Stimulated activated CD4-positive, alpha-beta T cell treated with anti-CD3 and anti-CD28 coated beads, Interleukin-4, amount 100 ng/mL, for 4 hours (primary cell): ENCODE measurements at places on chromosomes 6 and 20.
A peak's percentile ranks its signal among the peaks of the same experiment; 100 is the strongest.

DNA sequence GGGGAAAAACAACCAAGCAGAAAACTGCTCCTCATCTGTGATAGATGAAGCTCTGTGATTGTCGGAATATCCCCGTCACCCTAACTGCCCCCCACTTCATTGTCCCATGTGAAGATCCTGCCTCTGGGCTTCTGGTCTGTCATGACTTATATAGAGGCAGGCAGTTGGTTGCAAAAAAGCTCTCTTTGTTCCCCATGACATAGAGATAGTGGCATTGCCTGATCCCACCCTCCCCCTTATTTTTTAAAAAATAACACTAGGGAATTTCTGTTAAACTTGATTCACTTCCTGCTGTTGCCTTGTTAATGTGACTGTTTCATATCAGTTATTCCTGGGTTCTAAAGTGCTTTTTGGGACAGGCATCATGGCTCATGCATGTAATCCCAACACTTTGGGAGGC, 203.1 kb downstream of the JARID2 start:
- DNase-seq = no peak

- no peak for DNase-seq
Measured at GRCh38 chr20:32010666-32011065, 428 bp downstream of the CCM2L start.

- no peak for DNase-seq
Measured at GRCh38 chr6:74956559-74957428, 249.1 kb downstream of the COL12A1 start.

GRCh38 chr20:11204926-11205768, 531.3 kb upstream of the JAG1 start:
- DNase-seq = no peak

GRCh38 chr6:36969240-36969691, 14.7 kb downstream of the PI16 start:
- no peak for DNase-seq

GRCh38 chr6:106363401-106364138, 3.1 kb downstream of the CRYBG1 start:
- DNase-seq = no peak

DNA sequence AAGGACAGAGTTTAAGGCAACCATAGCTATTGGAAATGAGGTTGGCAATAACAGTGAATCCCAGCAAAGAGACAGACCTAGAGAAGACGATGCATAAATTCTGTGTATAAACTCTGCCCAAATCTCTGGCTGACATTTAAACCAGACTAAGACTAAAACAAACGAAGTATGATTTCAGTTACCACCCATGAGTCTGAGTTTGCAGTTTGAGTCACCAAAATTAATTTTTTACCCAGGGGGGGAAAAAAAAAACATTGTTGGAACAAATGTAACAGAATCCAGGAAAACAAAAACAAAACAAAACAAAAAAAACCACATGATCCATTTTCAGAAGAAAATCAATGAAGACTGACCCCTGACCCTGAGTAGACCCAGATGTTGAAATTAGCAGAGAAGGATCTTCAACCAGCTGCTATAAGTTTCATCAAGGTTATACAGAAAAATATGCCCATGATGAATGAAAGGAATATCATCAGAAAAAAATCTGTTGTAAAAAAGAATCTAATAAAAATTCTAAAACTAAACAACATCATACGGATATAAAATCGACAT, 190.8 kb downstream of the GMDS start:
- no peak for DNase-seq

DNA sequence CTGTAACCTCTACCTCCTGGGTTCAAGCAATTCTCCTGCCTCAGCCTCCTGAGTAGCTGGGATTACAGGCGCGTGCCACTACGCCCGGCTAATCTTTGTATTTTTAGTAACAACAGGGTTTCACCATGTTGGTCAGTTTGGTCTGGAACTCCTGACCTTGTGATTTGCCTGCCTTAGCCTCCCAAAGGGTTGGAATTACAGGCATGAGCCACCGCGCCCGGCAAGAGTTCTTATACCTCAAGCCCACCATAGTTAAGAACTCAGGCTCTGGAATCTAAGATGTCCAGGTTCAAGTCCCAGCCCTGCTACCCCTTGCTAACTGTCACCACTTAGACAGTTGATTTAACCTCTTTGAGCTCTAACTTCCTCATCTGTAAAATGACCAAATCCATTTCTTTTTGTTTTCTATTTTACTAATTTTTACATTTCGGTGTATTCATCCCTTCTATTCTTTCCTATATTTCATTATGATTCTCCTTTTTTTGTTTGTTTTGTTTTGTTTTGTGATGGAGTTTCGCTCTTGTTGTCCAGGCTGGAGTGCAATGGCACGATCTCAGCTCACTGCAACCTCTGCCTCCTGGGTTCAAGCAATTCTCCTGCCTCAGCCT, 104.8 kb upstream of the ZNF217 start:
- DNase-seq = no peak

DNA sequence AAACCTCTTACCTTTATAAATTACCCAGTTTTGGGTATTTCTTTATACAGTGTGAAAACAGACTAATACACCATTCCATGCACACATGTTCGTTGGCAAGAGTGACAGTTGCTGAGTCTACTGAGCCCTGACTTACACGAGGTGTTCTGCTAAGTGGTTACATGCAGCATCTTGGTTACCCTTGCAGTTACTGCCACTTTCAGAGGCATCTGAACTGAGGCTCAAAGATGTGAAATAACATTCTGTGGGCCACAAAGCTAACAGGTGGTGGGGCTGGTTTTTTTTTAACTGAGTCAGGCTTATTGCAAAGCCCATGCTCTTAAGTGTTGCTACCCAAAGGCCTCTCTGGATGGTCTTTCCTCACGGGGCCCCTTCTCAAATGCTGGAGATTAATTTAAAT, 54.4 kb upstream of the GTSF1L start:
- no peak for DNase-seq

GRCh38 chr20:58891086-58891717, 38.7 kb downstream of the GNAS start:
- peak; percentile 78 for DNase-seq

GRCh38 chr6:18148304-18149025, 6.4 kb downstream of the TPMT start:
- no peak for DNase-seq

- DNase-seq = no peak
Measured at GRCh38 chr6:114467931-114468330, 125.1 kb upstream of the HS3ST5 start.

GRCh38 chr20:58747211-58747610, 54.6 kb downstream of the NPEPL1 start:
- no peak for DNase-seq

DNA sequence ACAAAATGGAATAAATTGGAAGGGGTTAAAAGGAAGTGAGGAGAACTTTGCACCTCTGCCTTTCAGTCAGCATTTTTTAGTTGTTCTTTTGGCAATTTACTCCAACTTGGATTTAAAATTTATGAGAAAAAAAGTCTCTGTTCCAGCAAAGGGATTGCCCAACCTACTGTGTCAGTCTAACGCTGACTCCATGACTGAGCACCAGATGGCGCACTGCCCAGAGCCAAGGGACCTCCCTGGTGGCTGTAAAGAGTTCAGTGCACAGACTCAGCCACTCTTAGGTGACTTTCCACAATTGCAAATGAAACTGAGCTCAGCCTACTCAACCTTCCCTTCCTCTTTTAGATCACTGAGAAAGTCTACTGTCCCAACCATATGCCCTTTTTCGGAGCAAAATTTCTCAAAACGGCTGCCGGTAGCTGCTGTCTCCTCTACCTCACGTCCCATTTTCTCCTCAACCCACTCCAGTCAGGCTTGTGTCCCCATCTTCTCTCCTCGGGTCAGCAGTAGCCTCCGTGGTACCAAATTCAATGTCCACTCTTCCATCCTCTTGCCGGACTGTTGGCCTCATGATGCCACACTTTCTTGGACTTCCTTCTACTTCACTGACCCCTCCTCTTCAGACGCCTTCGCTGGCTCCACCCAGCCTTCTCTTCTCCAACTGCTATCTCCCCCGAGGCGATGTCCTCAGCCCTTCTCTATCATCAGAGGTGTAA, 38.7 kb downstream of the GSTA2 start:
- peak; percentile 42 for DNase-seq

DNA sequence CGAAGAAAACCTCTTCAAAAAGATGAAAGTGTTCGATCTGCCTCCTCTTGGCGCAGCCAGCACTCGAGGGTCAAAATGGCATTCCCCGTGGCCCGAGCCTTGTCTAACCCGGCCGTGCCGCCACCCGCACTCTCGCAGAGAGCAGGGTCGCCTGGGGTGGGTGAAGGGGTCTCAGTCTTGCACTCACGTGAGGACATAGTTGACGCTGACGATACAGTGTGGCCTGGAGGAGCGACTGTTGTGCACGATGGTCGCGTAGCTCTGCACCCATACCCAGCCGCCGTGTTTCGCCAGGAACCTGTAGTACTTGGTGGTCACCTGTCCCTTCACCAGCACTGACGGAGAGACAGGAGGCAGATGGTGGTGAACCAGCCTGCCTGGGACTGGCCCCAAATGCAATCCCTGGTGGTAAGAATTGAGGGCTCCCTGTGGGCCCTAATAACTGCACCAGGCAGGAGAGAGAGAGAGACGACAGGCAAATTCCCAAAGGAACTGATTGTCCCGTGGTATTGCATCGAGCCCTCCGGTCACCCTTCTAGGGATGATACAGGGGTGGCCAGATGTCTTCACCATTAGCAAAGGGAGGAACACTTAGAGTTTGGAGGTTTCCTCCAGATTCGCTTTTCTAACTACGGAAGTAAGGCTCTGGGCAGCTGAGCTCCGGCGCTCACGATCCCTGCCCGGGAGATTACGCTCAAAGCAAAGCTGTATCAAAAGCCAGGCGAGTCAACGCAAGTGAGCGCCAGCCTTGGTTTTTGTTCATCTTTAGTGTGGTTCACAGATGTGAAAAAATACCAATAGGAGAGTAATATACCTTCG, 17.4 kb downstream of the SIM1 start:
- DNase-seq = no peak

DNA sequence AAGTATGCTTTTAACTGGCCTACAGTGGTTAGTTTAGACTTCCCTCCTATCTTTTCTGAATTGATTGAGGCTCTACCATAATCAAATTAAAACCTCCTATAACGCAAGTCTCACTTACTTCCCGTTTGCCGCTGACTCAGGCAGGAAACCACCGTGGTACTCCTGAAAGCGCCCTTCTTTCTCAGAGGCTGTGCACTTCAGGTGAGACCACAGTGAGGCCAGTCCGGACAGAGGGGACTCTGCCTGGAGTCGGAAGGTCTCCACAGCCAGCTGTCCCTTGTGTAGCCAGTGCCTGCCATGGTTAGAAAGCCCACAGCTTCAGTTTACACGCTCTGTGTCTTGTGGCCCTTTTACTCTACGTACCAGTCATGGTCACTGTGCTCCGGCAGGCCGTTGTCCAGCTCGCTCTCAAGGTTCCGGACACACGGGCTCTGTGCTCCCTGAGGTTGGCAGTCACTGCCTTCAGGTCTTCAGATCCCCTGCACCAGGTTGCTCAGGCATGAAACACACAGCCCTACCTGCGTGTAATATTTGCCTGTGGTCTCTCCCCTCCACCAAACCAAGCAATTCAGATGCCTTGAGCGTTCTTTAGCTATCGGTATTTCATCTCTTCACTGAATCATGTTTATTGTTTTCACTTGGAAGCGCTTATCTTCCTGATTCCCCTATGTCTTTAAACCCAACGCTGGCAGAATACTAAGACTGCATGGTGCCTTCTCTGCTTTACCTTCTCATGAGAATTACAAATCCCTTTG, 178.8 kb downstream of the SMOC2 start:
- no peak for DNase-seq

GRCh38 chr6:26554447-26554696, 16.2 kb downstream of the HMGN4 start:
- DNase-seq = no peak

DNA sequence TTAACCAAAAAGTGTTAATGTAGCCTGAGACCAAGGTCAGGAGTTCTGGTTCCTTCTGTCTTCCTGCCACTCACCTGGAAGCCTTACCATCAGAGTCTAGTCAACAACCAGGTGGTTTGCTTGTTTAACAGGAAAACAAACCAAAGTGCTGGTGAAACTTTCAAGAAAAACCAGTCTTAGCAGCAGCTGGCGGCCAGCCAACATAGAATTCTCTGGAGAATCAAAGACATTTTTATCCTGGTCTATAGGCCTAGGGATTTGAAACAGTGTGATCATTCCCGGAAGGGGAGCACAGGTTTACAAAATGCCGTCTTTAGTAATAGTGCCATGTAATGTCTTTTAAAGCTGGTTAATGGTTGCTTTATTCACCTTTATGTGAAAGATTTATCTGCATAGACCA, 146.6 kb upstream of the AKIRIN2 start:
- no peak for DNase-seq

DNA sequence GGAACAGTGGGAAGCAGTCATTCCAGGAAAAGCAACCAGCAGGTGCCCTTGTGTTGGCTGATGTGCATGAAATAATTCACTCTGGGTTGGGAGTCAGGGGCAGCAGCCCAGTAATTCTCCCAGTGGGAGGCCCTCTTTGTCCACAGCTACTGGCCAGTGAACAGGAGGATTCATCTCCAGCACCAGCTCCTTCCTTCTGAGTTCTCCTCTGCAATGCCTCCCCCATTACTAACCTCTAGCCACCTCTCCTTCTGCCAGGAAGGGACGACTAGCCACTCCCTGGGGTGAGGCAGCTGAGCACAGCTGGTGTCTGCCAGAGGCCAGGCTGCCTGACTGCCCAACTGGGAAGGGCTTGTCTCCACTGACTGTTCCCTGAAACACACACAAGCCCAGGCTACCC, 12.5 kb upstream of the R3HDML start:
- DNase-seq = no peak

DNA sequence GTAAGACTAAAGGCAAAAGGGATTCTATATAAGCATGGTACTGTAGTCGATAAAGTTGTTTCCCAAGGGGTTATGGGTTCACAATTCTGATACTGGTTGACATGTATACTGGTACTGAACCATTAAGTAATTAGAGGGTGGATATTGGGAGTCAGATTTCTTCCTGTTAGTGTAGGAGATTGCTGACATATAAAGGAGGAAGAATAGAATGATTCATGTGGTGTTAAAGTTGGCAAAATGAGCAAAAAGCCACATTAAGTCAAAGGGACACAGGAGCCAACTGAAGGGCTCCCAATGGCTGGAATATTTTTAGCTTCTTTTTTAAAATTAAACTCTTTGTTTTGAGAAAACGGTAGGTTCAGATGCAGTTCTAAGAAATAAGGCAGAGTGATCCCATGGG, 161.8 kb upstream of the PRND start:
- DNase-seq = no peak

DNA sequence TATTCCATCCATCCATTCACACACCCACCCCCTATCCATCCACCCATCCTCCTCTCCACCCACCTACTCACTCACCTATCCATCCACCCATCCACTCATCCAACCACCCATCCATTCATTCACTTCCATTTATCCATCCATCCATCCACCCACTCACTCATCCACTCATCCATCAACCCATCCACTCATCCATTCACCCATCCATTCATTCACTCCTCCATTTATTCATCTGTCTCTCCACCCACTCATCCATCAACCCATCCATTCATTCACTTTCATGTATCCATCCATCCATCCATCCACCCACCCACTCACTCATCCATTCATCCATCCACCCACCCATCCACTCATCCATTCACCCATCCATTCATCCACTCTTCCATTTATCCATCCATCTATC, 84.1 kb downstream of the SRC start:
- DNase-seq = no peak
